Activated effector memory CD4-positive, alpha-beta T cell treated with anti-CD3 and anti-CD28 coated beads, Interleukin-2, amount 50 U/mL, for 16 hours (primary cell): ENCODE measurements at places on chromosomes 2 and 18.

DNA sequence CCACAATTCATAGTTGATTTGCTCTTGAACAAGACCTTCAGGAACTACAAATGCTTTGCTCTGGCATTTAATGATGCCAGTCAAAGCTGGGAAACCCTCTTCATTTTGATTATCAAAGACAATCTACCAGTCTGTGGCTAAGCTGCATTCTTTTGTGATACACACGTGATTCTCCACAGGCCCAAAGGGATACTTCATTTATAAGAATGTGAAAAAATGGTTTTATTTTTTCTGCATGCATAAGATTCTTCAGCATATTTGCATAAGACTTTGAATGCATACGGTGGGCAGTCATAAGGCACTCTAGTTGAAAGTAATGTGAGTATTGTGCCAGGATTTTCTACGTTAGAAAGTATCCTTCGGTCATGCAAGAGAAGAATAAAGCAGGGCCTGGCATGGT lies 33.0 kb upstream of the ARL5A start:
- DNase-seq, result no peak

DNA sequence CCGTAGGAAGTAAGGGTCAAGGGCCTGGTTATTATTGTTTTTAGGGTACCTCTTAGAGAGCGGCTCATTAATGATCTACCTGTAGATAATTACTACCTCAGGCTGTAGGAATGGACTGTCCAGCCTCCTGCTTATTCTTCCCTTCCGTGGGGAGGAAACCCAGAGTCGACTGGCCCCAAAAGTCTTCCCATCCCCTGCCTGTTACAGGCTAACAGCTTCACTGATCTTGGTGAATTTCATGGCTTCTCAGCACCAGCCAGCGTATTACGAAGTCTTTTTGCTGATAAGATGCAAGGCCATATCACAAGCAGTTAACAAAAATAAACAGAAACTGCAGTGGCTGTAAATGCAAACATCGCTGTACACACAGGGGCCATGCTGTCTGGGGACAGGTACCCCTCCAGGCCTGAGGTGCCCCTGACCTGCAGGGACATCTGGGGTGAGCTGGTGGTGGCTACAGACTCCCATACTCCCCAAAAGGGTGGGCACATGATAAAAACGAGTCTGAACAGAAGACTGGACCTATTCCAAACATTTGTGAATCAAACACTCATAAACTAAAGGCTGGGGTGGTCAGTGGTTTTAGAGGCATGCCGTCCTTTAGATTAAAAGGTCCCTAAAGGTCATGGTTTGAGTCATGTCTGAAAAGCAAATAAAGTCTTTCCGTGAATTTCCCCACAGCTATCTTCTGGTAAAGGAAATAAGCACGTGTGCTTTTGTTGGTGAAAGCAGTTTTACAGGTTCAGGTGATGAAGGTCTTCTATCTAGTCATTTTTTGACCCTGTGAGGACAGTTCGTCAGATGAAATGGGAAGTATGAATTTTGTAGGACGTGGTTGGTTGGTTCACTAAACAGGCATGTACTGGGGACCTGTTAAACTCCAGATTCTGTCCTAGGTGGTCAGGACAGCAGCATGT lies 36.7 kb downstream of the TTC39C start:
- no peak for DNase-seq

DNA sequence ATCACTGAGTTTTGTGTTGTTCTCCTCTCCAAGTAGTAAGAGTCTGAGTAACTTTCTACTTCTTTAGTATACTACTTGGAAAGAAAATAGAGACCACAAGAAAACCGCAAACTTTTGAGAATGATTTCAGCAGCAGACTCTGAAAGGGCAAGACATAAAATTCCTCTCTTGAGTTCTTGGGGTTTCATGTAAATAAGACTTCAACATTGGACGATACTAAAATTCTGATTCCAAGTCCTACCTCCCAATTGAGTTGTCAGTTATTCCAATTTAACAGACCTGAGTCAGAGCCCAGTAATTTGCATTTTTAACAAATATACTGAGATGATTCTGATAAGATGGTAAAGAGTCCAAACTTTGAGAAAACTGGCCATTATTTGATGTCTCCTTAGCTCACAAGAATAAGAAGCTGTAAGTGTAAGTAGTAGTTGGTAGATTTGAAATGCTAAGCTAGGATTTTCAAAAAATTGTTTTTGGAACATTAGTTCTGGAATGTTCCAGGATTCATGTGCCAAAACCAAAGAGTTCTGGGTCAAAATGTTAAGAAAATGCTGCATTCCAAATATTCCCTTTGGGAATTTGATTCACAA lies 261.6 kb upstream of the SPOPL start:
- no peak for DNase-seq

- no peak for DNase-seq
These were observed 36.3 kb downstream of the NCKAP1 start for GRCh38 chr2:183001948-183002347.

- no peak for DNase-seq
These were observed 49.1 kb downstream of the TFPI start for GRCh38 chr2:187505065-187505672.

DNA sequence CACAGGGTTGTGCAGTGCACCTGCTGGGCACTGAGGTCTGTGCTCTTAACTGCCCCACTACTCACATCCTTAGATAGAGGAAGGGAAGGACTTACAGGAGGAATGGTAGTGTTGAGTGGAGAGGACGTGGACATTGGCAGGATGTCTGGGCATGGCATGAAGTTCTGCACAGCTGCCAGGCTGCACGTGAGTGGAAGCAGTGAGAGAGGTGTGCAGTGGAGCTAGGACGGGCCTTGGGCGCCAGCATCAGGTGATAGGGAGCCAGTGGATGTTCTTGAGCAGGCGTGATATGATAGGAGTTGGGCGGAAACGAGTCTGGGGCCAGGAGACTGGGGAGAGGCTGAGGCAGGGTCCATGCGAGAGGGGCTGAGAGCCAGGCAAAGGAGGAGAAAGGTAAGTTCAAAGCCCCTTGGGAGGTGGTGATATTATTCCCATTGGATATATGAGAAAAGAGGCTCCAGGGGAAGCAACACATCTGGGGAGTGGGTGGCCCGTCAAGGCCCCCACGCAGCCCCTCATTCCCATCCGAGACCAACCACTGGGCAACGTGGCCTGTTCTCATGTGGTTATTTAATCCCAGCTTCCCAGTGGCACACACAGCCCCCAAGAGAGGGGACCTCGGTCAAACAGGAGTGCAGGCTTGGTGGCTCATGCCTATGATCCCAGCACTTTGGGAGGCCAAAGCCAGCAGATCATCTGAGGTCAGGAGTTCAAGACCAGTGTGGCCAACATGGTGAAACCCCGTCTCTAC lies 45.7 kb upstream of the SNED1 start:
- DNase-seq, result peak; percentile 34

GRCh38 chr2:216362730-216363129 lies 9.6 kb downstream of the MARCHF4 start:
- DNase-seq, result no peak

DNA sequence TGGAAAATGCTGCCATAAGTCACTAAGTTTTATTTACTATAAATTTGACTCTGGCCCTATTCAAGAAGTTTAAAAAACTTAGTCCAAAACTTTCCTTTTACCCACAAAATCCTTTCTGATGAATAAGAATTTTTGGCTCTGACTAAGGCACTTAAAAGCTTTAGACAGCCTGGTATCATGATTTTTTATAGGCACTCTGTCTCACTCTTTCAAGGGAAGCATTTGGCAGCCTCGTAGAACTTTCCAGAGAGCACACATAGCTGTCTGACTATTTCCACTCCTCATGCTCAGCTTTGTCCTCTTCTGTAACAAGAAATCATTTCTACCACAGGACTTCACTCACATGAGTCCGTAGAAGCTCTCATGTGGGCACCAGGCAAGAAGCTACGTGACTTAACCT lies 32.3 kb upstream of the XDH start:
- DNase-seq, result no peak

DNA sequence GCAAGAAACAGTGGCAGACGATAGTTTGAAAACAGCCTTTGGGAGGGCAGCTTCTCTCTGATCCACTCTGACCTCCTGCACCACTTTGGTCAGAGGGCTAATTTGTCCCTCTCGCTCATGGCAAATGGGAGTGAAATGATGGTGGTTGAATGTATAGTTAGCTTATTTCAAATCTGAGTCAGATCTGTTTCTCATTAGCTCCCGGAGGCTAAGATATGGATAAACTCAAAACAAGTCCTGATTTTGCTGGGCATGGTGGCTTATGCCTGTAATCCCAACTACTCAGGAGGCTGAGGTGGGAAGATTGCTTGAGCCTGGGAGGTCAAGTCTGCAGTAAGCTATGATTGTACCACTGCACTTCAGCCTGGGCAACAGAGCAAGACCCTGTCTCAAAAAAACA lies 145.0 kb downstream of the ALK start:
- DNase-seq, result no peak

GRCh38 chr18:68507781-68508180 lies 207.1 kb downstream of the TMX3 start:
- DNase-seq, result no peak

DNA sequence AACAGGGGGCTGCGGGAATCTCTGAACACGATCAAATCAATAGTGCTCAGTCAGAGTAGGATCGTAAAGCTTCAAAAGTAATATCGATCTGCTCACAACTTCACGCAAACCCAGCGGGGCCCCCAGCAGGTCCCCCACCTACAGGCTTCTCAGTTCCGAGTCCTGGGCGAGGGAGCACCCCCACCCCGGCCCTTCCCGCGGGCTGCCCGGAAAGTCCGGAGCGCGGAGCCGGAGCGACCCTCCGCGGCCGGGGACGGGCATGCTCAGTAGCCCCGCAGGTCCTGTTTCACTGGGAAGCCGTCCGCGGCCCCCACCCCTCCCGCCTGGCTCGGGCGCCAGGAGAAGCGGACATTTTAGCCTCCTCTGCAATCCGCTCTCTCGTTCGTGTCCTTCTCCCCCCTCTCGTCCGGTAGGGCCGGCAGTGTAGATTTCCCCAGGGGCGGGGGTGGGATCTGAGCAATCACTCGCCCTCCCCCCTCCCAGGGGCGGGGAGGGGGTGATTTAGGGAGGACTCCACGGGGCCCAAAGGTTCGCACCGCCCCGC lies 3.3 kb upstream of the SPRED2 start:
- peak; percentile 82 for DNase-seq

GRCh38 chr2:68206793-68207192 lies 45.5 kb downstream of the PPP3R1 start:
- no peak for DNase-seq

- DNase-seq, result no peak
These were observed 60.8 kb downstream of the LIMS1 start for GRCh38 chr2:108594982-108595464.

- peak; percentile 58 for DNase-seq
These were observed 65.3 kb downstream of the HAUS1 start for GRCh38 chr18:46169464-46169941.

DNA sequence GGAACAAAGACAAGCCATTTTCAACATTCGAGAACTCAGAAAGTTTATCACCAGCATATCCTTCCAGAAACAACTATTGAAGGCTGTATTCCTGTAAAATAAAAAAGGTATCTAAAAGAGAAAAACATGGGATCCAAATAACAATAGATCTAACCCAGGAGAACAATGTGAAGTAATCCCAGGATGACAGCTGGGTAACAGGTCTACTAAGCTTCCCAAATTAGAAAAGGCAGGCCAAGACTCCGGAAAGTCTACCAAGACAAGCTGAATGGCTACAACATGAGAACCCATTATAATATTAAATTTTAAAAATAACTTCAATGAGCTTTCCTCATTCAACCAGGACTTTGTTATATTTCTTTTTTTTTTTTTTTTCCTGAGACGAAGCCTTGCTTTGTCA lies 6.5 kb downstream of the PIAS2 start:
- DNase-seq, result no peak

GRCh38 chr18:42459873-42460272 lies 504.8 kb downstream of the PIK3C3 start:
- DNase-seq, result no peak

- DNase-seq, result no peak
These were observed 72.5 kb upstream of the SMAD2 start for GRCh38 chr18:48002933-48003365.

- DNase-seq, result no peak
These were observed 1085.4 kb upstream of the NRXN1 start for GRCh38 chr2:52117299-52117698.

DNA sequence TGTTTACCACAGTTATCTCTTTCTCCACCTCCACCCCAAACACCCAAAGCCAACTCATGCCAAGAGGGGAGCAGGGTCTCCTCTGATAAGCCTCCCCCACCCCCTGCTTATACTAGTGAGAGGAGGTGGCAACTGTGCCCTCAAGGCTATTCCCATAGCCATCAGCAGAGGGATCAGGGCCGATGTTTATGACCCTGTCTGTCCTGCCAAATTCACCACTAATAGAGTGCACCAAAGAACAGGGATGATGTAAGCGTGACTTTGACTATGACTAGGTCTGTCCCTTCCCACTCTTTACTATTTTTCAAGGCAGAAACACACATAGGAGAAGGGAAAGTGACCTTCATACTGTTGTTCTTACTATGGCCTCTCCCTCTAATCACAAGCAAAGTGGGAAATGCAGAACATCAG lies 74.6 kb downstream of the CLHC1 start:
- no peak for DNase-seq

GRCh38 chr2:156189584-156189983 lies 142.9 kb downstream of the NR4A2 start:
- no peak for DNase-seq

DNA sequence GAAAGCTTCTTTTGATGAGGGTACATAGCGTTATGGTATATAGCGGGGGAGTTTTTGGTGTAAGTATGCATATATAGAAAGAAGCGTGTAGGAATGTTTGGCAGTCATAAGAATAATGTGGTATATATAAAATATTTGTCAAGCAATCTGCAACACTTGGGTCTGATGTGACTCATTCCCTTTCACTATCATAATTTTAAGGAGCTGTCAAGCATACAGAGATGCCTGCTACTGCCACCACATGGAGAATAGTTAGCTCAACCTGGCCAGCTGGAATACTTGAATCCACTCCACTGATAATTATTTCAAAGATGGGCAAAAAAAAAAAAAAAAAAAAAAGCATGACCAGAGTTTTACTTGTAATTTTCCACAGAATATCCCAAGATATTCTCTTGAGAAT lies 559.8 kb upstream of the REG3G start:
- no peak for DNase-seq

GRCh38 chr2:216139884-216140283 lies 30.7 kb downstream of the XRCC5 start:
- no peak for DNase-seq

- DNase-seq, result no peak
These were observed 225.2 kb upstream of the TANK start for GRCh38 chr2:160934991-160935390.

- no peak for DNase-seq
These were observed 1.1 kb upstream of the WBP1 start for GRCh38 chr2:74457129-74457548.

DNA sequence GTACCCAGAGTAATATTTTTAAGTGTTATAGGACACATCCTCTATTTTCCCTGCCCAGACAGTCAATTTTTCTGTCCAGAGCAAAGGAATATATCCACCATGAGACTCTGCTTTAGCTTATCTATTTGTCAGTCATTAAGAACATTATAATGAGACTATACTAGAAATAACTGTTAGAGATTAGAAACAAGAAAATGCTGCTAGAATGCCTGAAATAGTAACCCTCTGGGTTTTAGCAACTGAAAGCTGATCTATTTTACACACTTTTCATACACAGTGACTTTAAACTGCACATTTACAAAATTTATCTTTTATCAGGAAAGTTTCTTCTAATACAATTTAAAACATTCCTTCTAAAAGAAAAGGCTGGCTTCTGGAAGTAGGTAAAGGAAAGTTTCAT lies 39.6 kb downstream of the MBD2 start:
- DNase-seq, result no peak

- no peak for DNase-seq
These were observed 29.4 kb downstream of the SPRED2 start for GRCh38 chr2:65402780-65403528.
